ENCODE measurements at places on chromosomes 6 and 20. TPM values are rescaled to one million over a fixed set of nuclear protein-coding genes. Genes with fewer than 3 reads are reported as not detected.

CST5 gene
- not detected for total RNA-seq

MLN gene
- not detected for total RNA-seq

ZHX3 gene
- 4.9 TPM for total RNA-seq

TSPO2 gene
- total RNA-seq: not detected

SPATS1 gene
- total RNA-seq: not detected

Measured in A549 treated with ZK216348 at 1 μM for 4 hours (cell line).